Psoas muscle (tissue), 8 donors: ENCODE measurements at places on chromosomes 1 and 21. TPM values are rescaled to one million over a fixed set of nuclear protein-coding genes. Genes with fewer than 3 reads are reported as not detected.

The SERPINC1 gene
- not detected for total RNA-seq

The LRIF1 gene
- total RNA-seq: 18.1 TPM

The CNR2 gene
- not detected for total RNA-seq

The TEX38 gene
- not detected for total RNA-seq

The KRTAP19-8 gene
- total RNA-seq: not detected

The ZNF684 gene
- 1.0 TPM for total RNA-seq

DNA sequence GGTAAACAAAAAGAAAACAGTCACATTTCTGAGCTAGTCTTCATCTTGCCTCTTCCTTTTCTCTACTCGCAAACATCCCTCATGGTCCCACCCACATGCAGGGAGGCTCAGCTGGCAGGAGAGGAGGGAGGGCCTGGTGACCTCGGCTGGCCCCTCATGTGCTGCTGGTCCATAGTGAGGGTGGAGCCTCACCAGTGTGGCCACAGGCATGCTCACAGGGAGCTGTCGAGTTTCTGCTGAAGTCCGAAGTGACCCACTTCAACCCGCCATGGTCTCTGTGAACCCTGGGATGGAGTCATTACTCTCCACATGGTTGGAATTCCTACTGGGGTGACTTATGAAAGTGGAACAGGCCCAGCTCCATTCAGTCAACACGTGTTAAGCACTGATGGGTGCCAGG is 253.4 kb downstream of the RHOU start:
- no peaks in the 10 kb centered on the region for H3K27me3 ChIP-seq
- no peaks in the 10 kb centered on the region for H3K36me3 ChIP-seq
- DNase-seq: peak; percentile 62
- no peak overlapping the region for H3K4me3 ChIP-seq
- H3K4me1 ChIP-seq: peaks cover 20% of the 10 kb centered on the region

GRCh38 chr1:6350416-6351088 is 43.0 kb downstream of the ACOT7 start:
- H3K27me3 ChIP-seq: no peaks in the 10 kb centered on the region
- peaks cover 29% of the 10 kb centered on the region for H3K4me1 ChIP-seq
- DNase-seq: peak; percentile 58
- no peak overlapping the region for H3K27ac ChIP-seq

- no peaks in the 10 kb centered on the region for H3K36me3 ChIP-seq
- no peak overlapping the region for H3K4me3 ChIP-seq
- no peaks in the 10 kb centered on the region for H3K4me1 ChIP-seq
- no peak overlapping the region for H3K27ac ChIP-seq
Measured at GRCh38 chr21:34372321-34372720, 3.0 kb upstream of the SMIM11 start.

DNA sequence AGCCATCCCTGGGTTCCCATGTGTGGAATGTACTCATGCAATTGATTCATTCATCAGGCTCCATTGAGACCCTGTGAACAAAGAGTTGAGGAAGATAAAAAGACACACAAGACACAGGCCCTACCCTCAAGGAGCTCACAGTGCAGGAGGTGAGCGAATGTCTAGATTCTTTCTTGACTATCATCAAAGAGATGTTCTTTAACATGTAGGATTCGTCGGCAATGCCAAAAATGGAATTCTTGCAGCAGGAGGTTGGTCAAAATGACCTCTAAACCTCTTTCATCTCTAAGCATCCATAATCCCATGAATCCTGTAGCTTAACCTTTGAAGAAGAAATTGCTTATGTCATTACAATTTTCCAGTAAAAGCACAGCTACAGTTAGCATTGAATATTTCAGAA is 27.9 kb upstream of the TTF2 start:
- H3K4me3 ChIP-seq: no peak overlapping the region
- H3K27ac ChIP-seq: no peak overlapping the region
- no peaks in the 10 kb centered on the region for H3K27me3 ChIP-seq
- DNase-seq: no peak
- no peaks in the 10 kb centered on the region for H3K36me3 ChIP-seq
- H3K4me1 ChIP-seq: no peaks in the 10 kb centered on the region

GRCh38 chr21:15713412-15713811 is 16.4 kb upstream of the USP25 start:
- H3K27ac ChIP-seq: no peak overlapping the region
- H3K4me1 ChIP-seq: no peaks in the 10 kb centered on the region
- DNase-seq: no peak
- H3K4me3 ChIP-seq: no peak overlapping the region

DNA sequence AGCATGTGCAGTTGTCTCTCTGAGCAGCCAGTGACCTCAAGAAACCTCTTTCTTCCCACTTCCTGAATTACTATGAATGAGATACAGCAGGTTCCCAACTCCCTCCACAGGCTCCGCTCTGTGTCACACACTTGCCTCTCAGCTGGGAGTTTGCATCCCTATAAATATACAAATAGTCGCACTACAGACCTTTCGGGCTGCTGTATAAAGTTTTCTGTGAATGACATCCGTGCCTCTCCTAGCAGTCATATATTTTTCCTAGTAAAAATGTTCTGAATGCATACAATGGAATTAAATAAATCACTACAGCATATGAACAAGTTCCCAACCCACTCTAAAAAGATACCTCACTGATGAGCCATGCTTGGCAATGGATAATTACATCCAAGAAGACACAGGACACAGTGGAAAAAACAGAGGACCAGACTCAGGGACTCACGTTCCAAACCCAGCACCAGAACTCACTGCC is 66.8 kb downstream of the CAPZB start:
- no peaks in the 10 kb centered on the region for H3K27me3 ChIP-seq
- no peak for DNase-seq
- H3K36me3 ChIP-seq: peaks cover 13% of the 10 kb centered on the region
- no peak overlapping the region for H3K4me3 ChIP-seq

- H3K27me3 ChIP-seq: no peaks in the 10 kb centered on the region
- H3K36me3 ChIP-seq: no peaks in the 10 kb centered on the region
- no peak overlapping the region for H3K27ac ChIP-seq
- DNase-seq: no peak
- peaks cover 4% of the 10 kb centered on the region for H3K4me1 ChIP-seq
- no peak overlapping the region for H3K4me3 ChIP-seq
Measured at GRCh38 chr1:204326771-204327300, 32.9 kb downstream of the PLEKHA6 start.

DNA sequence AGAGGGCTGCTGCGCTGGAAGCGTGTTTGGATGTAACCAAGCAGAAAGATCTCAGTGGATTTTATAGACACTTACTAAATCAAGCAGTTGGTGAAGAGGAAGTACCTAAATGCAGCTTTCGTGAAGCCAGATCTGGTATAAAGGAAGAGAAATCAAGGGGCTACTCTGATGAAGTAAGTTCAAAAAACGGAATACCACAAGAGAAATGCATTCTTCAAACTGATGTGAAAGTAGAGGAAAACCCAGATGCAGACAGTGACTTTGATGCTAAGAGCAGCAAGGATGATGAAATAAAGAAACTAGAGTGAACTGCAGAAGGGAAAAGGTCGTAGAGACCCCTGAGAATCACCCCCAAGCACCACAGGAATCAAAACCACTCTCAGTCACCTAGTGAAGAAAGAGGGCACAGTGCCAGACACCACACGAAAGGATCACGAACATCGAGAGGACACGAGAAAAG is 40.8 kb upstream of the NEXN start:
- no peaks in the 10 kb centered on the region for H3K4me1 ChIP-seq
- H3K27ac ChIP-seq: no peak overlapping the region
- no peaks in the 10 kb centered on the region for H3K36me3 ChIP-seq
- no peaks in the 10 kb centered on the region for H3K27me3 ChIP-seq
- no peak for DNase-seq

DNA sequence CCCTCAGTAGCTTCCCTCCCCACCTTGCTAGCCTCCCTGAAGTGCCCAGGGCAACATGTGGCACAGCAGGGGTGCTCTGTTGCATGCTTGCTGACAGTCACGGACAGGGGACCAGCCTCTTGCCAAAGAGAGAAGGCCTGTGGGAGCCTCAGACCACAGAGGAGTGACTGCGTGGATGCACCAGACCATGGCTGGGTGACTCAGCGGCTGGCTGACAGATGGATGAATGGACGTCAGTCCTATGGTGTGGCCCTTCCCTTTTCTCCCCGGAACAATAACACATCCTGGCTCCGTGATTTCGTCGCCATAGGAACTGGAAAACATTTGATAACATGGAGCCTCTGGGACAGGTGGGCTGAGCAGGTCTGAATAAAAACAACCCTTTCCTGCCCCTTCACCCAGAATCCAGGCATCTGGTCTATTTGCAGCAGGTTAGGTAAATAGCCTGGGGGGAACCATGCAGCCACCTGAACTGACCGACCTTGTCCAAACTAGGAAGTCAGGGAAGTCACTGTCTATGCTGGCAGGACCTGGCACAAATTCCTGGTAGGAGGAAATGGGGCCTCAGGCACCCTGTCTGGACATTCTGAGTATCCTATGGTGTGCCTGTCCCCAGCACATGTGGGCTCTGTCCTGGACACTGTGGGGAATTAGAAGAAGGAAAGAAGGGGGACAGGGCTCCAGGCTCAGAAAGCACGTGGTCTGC is 53.3 kb downstream of the NENF start:
- H3K27me3 ChIP-seq: no peaks in the 10 kb centered on the region
- H3K4me1 ChIP-seq: no peaks in the 10 kb centered on the region
- no peak overlapping the region for H3K27ac ChIP-seq
- H3K36me3 ChIP-seq: no peaks in the 10 kb centered on the region
- DNase-seq: peak; percentile 41
- no peak overlapping the region for H3K4me3 ChIP-seq

- no peaks in the 10 kb centered on the region for H3K27me3 ChIP-seq
- no peak overlapping the region for H3K4me3 ChIP-seq
- no peak for DNase-seq
- H3K36me3 ChIP-seq: no peaks in the 10 kb centered on the region
- peak overlapping the region; percentile 51 for H3K27ac ChIP-seq
Measured at GRCh38 chr1:154807048-154807591, 63.0 kb downstream of the KCNN3 start.

DNA sequence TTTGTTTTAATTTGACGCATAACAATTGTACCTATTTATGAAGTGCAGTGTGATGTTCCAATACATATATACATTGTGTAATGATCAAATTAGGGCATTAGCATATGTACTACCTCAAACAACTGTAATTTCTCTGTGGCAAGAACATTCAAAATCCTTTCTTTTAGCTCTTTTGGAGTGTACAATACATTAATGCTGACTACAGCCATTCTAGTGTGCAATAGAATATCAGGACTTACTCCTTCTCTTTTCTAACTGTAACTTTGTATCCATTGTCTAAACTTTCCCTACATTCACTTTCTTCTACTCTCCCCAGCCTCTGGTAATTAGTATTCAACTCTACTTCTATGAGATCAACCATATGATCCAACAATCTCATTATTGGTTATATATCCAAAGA is 1177.4 kb downstream of the KCNT2 start:
- H3K27me3 ChIP-seq: no peaks in the 10 kb centered on the region
- DNase-seq: no peak
- no peaks in the 10 kb centered on the region for H3K4me1 ChIP-seq
- no peak overlapping the region for H3K27ac ChIP-seq
- no peak overlapping the region for H3K4me3 ChIP-seq
- no peaks in the 10 kb centered on the region for H3K36me3 ChIP-seq

GRCh38 chr1:160112357-160112756 is 3.2 kb upstream of the ATP1A2 start:
- peaks cover 35% of the 10 kb centered on the region for H3K4me1 ChIP-seq
- H3K27me3 ChIP-seq: no peaks in the 10 kb centered on the region
- no peak overlapping the region for H3K4me3 ChIP-seq
- H3K36me3 ChIP-seq: no peaks in the 10 kb centered on the region

DNA sequence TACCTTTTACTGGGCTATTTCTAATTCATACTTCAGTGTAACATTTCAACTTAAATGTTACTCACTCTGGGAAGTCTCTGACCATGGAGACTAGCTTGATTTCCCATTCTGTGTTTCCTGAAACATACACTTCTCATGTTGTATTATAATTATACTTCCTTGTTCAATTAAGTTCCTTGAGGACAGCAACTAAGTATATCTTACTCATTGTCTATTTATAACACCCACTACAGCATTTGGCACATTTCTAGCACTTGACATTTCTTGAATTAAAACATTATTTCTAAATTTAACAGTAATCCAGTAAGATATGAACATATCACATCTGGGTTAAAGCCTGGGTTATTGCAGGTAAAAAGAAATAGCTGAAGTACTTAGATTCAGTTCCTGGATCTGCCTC is 32.4 kb upstream of the F13B start:
- H3K4me1 ChIP-seq: no peaks in the 10 kb centered on the region
- H3K27me3 ChIP-seq: no peaks in the 10 kb centered on the region
- DNase-seq: no peak
- H3K4me3 ChIP-seq: no peak overlapping the region

- no peaks in the 10 kb centered on the region for H3K36me3 ChIP-seq
- H3K4me1 ChIP-seq: no peaks in the 10 kb centered on the region
Measured at GRCh38 chr1:182666706-182667105, 17.7 kb downstream of the RGS8 start.

GRCh38 chr1:246416261-246416660 is 90.8 kb downstream of the SMYD3 start:
- no peaks in the 10 kb centered on the region for H3K27me3 ChIP-seq
- DNase-seq: no peak
- H3K36me3 ChIP-seq: no peaks in the 10 kb centered on the region
- no peak overlapping the region for H3K4me3 ChIP-seq
- no peaks in the 10 kb centered on the region for H3K4me1 ChIP-seq

DNA sequence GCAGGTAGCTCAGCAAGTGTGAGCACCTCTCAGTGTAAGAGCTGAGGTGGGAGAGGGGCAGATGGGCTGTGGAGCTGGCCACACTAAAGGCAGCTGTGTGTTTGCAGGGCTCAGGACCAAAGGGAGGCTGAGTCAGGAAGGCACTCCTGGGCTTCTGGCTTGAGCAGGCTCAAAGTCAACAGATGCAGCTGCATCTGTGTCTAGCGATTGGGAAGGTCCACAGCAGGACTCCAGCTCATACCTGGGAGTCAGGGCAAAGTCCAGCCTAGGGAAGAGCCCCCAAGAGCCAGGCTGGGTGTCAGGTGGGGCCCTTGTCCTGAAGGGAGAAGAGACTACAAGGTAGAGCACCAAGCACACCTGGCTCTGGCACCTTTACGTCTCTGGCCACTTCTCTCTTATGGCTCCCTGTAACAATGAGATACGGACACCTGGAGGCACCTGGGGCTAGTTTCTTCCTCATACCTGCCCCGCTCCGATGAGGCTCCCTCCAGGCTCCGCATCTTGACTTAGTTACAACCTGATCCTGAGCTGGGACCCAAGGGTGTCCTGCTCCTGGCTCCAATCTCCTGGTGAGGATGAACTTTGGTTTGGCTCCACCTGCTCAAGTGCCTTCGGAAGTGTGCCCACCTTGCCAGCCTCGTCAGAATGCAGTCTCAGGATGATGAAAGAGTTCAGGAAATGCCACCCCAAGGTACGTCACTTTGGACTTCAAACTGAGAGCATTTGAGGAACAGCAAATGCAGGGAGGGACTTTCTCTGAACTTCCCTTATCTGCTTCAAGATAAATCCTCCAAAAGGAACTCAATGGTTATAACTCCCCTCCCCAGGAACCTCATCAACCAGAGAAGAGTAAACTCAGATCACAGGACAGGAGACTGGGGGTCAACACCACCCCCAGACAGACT is 21.5 kb upstream of the SLC2A1 start:
- H3K27ac ChIP-seq: no peak overlapping the region
- no peak for DNase-seq

DNA sequence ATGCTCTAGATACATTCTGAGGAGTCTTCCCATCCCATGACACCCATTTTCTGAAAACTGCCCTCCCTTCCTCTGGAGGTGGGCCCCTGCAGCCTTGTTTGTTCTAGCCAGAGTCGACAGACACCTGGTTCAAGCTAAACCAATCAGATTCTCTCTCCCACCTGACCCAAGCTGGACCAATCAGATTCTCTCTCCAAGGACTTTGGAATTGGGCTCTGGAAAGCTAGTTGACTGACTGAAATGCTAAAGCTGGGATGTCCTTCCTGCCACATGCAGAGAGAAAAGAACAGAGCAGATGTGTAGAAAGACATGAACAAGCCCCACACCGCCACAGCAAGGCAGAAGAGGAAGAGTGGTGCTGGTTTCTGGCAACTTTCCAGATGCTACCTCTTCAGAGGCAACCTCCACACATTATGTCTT is 24.6 kb downstream of the ASAP3 start:
- H3K27me3 ChIP-seq: no peaks in the 10 kb centered on the region
- H3K27ac ChIP-seq: no peak overlapping the region
- no peaks in the 10 kb centered on the region for H3K36me3 ChIP-seq
